Stimulated activated CD4-positive, alpha-beta T cell treated with anti-CD3 and anti-CD28 coated beads, TNF-alpha, amount 100 ng/mL, for 4 hours (primary cell): ENCODE measurements at places on chromosomes 7 and 10.

DNA sequence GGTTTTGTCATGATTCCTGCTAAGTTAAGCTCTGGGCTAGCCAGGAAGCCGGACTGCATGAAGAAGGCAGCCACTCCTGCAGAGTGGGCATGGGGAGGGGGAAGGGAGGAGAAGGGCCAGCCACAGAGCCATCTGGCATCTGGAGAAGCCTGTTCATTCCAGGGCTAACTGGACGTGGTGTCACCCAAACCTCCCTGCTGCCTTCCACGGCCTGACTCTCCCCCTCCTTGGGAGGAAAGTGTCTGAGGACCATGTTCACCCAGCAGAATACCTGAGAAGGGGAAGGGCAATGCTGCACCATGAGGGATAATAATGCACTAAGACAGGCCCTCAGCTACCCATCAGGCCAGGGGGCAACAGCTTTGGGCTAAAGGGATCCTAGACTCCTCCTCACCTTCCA, 15.4 kb downstream of the AQP1 start:
- no peak for DNase-seq

DNA sequence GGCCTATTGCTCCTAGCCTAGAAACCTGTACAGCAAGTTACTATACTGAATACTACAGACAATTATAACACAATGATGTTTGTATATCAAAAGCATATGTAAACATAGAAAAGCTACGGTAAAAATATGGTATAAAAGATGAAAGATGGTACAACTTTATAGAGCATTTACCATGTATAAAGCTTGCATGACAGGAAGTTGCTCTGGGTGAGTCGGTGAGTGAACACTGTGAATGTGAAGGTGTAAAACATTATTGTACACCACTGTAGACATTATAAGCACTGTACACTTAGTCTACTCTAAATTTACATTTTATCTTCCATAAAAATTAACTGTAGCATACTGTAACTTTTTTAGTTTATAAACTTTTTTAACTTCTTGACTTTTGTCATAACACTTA, 674.3 kb upstream of the ZWINT start:
- DNase-seq = no peak

GRCh38 chr10:2978111-2978510, 89.2 kb upstream of the PFKP start:
- no peak for DNase-seq

GRCh38 chr7:116560021-116560970, 35.5 kb downstream of the CAV1 start:
- no peak for DNase-seq

- no peak for DNase-seq
These were observed 106.2 kb downstream of the KAT6B start for GRCh38 chr10:74932648-74933047.

DNA sequence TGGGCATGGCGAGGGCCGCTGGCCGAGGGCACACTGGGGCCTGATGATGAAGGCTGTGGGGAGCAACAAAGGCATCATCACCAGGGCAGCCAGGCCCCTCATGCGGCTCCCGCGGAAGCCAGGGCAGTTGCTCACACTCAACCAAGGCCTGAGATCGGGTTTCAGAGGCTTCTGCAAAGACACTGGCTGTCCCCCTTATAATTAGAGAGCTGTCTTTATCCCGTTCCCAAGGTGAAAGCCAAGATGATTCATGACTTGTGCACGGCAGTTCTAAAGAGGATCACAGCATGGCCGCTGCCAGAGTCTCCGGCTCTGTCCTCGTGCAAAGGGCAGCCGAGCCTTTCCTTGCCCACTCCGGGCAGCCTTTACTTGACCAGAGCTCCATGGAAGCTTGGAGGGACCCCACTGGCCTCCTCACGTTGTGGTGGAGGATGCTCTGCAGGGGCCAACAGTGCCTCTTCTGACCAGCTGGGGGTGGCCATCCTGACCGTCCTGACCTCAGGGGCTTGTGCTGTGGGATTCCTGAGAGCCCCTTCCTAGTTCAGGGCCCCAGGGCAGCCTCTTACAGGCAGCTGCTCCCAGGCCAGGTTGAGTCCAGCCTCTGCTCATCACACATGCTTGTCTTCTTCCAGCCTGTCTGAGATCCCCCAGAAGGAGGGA, 82.3 kb downstream of the PRKAG2 start:
- no peak for DNase-seq

GRCh38 chr10:117541909-117542705, 439 bp upstream of the EMX2 start:
- no peak for DNase-seq

- DNase-seq = no peak
These were observed 178.0 kb downstream of the SRPK2 start for GRCh38 chr7:105210721-105211205.

DNA sequence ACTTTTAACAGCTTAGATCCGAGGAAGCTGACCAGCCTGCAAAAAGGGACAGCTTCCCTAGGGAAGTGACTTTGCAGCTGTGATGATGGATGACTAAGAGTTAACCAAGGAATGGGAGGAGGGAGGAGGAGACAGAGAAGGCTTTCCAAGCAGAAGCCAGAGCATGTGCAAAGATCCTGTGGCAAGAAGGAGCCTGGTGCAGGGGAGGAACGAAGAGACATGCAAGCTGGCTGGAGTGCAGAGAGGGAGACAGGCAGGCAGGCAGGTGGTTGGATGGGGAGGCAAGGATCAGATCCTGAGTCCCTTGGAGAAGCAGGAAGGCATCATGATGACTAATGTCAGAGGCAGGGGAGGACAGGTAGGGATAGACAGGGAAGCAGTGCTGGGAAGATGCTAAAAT, 148.8 kb downstream of the PFKFB3 start:
- DNase-seq = no peak

DNA sequence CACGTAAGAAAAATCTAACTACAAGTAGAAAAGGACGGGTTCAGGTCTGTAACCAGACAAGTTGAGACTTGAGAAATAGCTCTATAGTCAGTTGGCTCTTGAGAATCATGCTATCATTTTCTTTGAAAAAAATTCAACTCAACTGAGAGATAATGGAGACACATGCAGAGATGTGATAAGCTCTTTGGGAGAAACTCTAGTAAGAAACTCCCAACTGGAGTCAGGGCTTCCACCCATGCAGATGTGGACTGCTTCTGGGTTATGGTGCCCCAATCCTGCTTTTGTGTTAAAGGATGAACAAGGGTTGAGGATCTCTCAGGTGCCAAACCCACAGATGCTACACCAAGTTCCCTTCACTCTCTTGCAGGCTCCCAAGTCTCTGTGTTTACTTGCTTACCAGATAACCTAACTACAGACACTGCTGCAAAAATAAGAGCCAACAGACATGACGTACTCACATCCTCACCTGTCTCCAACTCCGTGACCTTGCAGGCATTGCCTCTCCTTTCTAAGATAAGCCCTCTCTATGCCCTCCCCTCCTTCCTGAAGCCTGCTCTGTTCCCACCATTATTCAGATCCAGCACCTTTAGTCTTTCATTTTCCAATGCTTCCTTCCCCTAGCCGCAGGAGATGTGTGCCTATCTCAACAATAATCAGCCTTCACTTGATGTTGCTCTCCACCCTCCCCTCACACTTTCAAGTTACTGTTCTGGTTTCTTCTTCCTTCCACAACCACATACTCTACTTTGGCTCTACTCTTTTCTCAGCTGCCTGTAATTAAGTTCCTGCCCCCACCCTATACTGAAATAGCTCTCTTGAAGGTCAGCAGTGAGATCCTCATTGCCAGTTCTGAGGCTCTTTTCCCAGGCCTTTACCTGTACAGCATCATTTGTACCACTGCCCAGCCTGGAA, 130.0 kb downstream of the ICA1 start:
- no peak for DNase-seq

- no peak for DNase-seq
These were observed 69.5 kb downstream of the PAX2 start for GRCh38 chr10:100814751-100815474.

GRCh38 chr10:121608469-121609190, 10.4 kb upstream of the FGFR2 start:
- DNase-seq = no peak

DNA sequence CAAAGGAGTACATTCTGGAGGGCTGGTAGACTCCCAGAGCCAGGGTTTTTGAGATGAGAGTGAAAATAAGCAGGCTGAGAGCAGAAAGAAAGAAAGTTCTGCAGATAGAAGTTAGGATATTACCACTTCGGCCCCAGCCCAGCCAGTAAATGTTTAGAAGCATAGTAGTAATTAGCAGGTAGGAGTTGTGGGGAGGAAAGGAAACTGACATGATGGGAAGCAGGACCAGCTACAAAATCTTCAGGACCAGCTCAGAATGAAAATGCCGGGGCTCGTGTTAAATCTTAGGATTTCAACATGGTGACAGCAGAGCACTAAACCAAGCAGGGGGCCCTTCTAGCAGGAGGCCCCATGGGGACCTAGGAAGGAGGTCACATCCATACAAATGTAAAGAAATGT, 28.7 kb downstream of the PRSS2 start:
- DNase-seq = no peak

GRCh38 chr10:44513591-44513990, 128.7 kb upstream of the CXCL12 start:
- no peak for DNase-seq

DNA sequence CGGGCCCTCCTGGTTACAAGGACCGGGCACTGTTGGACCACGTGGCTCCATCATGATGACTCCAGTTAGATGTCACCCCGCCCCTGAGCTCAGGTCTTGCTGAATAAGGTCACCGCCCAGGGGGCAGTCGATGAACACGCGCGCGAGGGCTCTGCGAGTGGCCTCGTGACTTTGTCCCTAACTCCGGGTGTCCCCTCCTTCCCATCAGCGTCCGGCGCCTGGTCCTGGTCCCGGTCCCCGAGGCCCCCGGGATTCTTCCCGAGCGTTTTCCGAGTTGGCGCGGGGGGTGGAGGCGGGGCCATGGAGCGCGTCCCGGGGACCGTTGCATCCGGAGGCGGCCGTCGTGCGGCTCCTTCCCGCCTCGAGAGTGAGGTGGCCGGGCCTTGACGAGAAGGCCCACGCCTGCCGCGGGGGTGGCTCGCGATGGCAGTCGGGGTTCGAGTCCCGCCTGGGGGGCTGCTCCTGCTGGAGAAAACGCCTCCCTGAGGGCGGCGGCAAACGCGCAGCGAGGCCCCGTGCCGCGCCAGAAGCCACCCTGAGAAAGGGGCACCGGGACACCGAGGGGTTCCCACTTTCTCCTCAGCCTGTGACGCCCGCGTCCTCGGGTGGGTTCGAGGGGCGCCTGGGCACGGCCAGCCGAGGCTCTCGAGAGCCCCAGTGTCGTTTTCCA, 569 bp upstream of the NPTX2 start:
- DNase-seq = no peak

DNA sequence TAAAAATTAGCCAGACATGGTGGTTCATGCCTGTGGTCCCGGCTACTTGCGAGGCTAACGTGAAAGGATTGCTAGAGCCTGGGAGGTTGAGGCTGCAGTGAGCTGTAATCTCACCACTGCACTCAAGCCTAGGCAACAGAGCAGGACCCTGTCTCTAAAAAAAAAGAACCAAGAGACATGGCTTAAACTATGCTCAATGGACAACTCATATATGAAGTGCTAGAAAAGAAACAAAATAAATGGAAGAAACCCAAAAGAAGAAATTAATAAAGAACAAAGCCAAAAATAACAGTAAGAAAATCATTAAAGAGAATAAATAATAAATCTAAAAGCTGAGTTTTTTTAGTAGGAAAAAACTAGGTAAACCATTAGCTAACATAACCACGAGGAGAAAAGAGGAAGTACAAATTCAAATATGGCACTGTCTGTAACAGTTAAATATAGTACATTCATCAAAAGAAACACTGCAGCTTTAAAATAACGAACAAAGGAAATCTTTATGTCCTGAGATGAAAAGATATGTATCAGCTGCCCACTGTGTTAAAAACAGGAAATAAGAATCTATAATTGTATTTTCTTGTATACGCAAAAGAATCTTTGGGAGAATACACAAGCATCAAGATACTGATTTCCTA, 48.7 kb downstream of the UPF2 start:
- DNase-seq = no peak

GRCh38 chr10:48779546-48780152, 95.0 kb downstream of the WDFY4 start:
- DNase-seq = no peak
